ENCODE measurements at places on chromosomes 7 and 10. TPM values are rescaled to one million over a fixed set of nuclear protein-coding genes. Genes with fewer than 3 reads are reported as not detected.

The EBLN1 gene
- not detected for total RNA-seq

DNA sequence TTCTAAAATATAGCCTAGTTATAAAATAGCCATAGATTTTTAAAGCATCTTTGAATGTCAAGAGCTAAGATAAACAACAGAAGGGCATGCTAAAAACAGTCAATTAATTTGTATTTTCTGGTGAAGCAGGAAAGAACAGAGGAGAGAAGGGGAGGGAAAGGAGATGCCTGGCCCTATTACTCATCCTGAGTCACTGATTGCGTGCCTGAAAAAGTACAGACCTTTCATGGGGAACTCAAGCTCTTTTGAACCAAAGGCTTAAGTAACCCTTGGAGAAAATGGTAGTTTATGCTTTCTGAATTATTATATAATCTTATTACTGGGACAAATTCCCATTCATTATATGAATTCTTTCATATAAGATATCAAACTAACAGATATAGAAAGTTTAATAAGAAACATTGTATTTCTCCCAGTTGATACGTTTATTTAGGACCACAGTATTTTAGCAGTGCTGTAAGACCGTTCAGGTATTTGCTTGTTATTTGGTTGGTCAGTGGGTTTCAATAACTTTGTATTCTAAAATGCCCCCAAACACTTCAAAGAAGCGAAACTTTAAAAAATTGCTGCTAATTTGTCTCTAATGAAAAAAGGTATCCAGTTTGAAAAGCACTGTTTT, 151.3 kb downstream of the HGF start:
- DNase-seq: no peak

The PNLIPRP3 gene
- not detected for total RNA-seq

GRCh38 chr7:150586785-150587152, 19.6 kb downstream of the GIMAP4 start:
- DNase-seq: no peak

The RAMP3 gene
- 40.8 TPM for total RNA-seq

- DNase-seq: no peak
Observed at GRCh38 chr10:32412499-32412853, 33.5 kb upstream of the CCDC7 start.

All from left cardiac atrium (tissue), 4 donors.